ENCODE measurements at places on chromosomes 5 and 9.

DNA sequence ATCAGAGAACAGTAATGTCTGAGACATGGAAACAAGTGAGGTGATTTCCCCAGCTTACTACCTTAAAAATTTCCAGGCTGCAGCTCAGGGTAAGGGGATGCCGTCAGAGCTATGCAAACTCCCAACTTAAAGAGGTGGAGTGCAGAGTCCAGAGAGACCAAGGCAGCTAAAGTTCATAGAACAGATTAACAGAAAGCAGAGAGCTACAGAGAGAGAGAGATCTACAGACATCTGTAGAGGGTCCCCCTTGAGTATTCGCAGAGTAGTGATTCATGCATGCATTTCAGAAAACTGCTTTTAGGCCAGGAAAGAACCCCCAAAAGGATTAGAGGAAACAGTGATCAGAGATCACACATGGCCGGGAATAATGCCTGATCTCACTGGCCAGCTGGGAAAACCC lies 306.2 kb upstream of the PUM3 start:
- no peak for DNase-seq

GRCh38 chr5:15510831-15511230 lies 10.9 kb downstream of the FBXL7 start:
- DNase-seq = no peak

GRCh38 chr5:821504-821903 lies 29.3 kb downstream of the ZDHHC11 start:
- no peak for DNase-seq

DNA sequence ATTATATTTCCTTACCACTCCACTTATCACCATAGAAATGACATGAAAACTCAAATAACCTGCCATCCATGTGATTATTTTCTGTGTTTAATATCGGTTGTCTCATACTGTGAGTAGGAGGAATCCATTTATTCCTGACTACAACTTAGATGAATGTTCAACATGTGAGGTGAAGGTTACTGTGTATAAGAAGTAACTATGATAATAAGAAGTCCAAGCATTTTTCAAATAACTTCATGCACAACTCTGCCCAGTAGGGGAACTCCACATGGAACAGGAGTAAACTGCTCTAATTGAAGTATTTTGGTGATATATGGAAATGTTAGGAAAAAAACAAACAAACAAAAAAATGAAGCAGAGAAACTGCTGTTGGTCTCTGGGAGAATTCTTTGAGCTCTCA lies 447.5 kb upstream of the GRIN3A start:
- DNase-seq = no peak

Data from inflammatory macrophage treated with lipopolysaccharide for 4 hours (primary cell).